ENCODE measurements at places on chromosomes 1 and 21. TPM values are rescaled to one million over a fixed set of nuclear protein-coding genes. Genes with fewer than 3 reads are reported as not detected.

Gene PCNT
- 27.7 TPM for total RNA-seq

Gene AXDND1
- not detected for total RNA-seq

Gene GOLT1A
- total RNA-seq = not detected

Gene OXCT2
- 2.6 TPM for total RNA-seq

Gene KCNN3
- 9.6 TPM for total RNA-seq

Gene KNCN
- not detected for total RNA-seq
